ENCODE measurements at places on chromosomes 2 and 18. TPM values are rescaled to one million over a fixed set of nuclear protein-coding genes. Genes with fewer than 3 reads are reported as not detected.

Gene TNFAIP6
- total RNA-seq, result not detected

Gene UGT1A10
- total RNA-seq, result not detected

Gene RALBP1
- total RNA-seq, result 68.2 TPM

Gene EPB41L3
- 49.1 TPM for total RNA-seq

Gene TUBB8B
- total RNA-seq, result 0.11 TPM

Gene KIF5C
- total RNA-seq, result 0.09 TPM
